Left renal pelvis (tissue), 4 donors: ENCODE measurements at places on chromosomes 11 and 22.

GRCh38 chr11:61575886-61576861 is 4.7 kb downstream of the SYT7 start:
- no peak for DNase-seq

GRCh38 chr11:12088047-12088481 is 22.3 kb upstream of the MICAL2 start:
- no peak for DNase-seq

- DNase-seq = no peak
Observed at GRCh38 chr22:46547883-46548244, 10.4 kb upstream of the CELSR1 start.

GRCh38 chr11:64331569-64332371 is 8.2 kb upstream of the CCDC88B start:
- DNase-seq = no peak

GRCh38 chr22:37716708-37717107 is 19.9 kb downstream of the TRIOBP start:
- DNase-seq = no peak

DNA sequence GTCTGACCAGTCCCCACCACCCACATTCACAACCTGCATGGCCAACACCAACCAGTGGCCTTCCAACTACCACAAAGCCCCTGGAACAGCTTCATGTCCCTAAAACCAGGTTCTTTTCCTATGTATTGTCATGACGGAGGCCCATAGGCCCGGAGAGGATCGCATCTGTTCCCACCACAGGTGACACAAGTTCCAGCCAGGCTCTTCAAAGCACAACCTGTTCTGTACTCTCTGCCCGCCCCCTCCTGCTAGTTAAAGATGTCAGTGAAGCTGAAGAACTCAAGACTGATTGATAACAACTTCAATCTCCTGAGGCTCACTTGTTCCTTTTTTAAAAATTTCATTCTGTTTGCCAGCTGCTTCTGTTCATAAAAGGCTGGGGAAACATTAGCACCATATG is 121.1 kb upstream of the GUCY1A2 start:
- no peak for DNase-seq

- DNase-seq = no peak
Observed at GRCh38 chr22:33565580-33565995, 354.7 kb downstream of the LARGE1 start.
